ENCODE measurements at places on chromosomes 5 and 9.

DNA sequence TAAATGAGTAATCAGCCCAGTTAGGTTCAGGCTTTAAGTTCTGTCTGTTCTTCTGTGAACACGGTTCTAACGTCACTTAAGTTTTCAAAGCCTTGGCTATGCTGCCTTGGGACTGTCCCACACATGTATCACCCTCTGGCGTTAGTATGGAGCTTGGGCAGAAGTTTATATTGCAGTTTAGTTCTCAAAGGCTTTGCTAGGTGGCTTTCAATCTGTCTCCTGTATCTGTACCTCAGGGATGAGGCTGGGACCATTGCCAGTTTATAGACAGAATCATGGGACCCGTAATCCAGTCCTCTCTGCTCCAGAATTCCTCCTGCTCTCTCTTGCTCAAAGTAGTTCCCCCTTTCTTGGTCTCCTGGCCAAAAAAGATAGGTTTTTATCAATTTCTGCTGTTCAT is 12.1 kb downstream of the C9orf40 start:
- no peak overlapping the region for H3K4me3 ChIP-seq
- no peaks in the 10 kb centered on the region for H3K4me1 ChIP-seq
- no peaks in the 10 kb centered on the region for H3K36me3 ChIP-seq
- no peak for DNase-seq
- H3K27ac ChIP-seq: no peak overlapping the region

GRCh38 chr5:151052836-151053235 is 28.0 kb downstream of the TNIP1 start:
- no peak overlapping the region for H3K4me3 ChIP-seq
- peaks cover 84% of the 10 kb centered on the region for H3K36me3 ChIP-seq
- no peaks in the 10 kb centered on the region for H3K27me3 ChIP-seq
- H3K4me1 ChIP-seq: no peaks in the 10 kb centered on the region

- H3K36me3 ChIP-seq: no peaks in the 10 kb centered on the region
- H3K4me1 ChIP-seq: no peaks in the 10 kb centered on the region
- peak; percentile 56 for DNase-seq
Measured at GRCh38 chr5:171801-172331, 19.4 kb upstream of the LRRC14B start.

DNA sequence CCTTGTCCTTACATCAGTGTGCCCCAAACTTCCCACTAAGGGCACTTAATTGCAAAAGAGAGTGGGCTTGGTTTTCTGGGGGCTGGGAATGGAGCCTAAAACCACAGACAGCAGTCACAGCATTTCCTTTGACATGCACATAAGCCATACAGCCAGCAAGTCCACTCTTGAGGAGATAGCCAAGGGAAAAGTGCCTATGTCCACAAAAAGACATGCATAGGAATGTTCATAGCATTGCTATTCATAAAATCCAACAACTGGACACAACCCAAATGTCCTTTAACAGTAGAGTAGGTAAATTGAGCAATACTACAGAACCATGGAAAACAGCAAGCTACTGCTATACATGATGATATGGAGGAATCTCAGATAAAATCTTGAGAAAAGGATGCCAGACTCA is 11.7 kb upstream of the FAT2 start:
- no peaks in the 10 kb centered on the region for H3K4me1 ChIP-seq
- H3K27me3 ChIP-seq: no peaks in the 10 kb centered on the region
- no peak overlapping the region for H3K27ac ChIP-seq

DNA sequence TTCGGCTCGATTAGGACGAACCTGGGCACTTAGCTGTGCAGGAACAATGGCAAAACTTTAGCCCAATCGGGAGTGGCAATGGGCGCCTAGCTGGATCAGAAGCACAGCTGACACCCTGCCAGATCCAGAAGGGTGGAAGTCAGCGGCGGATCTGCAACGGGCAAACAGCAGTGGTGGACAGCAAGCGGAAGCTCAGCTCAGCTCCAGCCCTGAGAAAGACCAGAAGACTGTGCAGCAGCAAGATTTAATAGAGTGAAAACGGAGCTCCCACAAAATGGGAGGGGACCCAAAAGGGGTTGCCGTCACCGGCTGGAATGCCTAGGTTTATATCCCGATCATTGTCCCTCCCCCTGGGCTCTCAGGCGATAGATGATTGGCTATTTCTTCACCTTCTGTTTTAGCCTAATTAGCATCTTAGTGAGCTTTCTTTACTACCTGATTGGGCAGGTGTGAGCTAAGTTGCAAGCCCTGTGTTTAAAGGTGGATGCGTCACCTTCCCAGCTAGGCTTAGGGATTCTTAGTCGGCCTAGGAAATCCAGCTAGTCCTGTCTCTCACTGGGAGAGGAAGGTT is 1237.9 kb downstream of the CDH12 start:
- no peaks in the 10 kb centered on the region for H3K4me1 ChIP-seq
- H3K36me3 ChIP-seq: no peaks in the 10 kb centered on the region
- no peak overlapping the region for H3K4me3 ChIP-seq

DNA sequence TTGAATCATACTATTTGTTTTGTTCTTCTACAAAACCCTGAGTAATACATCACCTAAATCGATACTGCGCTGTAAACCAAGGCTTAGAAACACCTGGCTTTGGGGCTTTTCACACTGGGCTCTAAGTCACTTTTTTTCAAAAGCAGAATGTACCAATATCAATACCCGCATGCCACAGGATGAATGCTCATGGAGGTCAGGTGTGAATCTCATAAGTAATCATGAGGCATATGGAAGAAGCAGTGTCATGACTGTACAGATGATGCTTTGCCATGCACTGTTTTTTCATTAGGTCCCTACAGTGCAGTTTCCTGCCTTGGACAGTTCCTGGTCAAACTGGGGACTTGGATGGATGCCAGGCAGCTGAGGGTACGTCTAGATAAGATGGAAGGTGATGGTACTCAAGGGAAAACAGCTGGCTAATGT is 49.0 kb upstream of the ATG10 start:
- H3K36me3 ChIP-seq: no peaks in the 10 kb centered on the region
- H3K27me3 ChIP-seq: no peaks in the 10 kb centered on the region
- DNase-seq: no peak

DNA sequence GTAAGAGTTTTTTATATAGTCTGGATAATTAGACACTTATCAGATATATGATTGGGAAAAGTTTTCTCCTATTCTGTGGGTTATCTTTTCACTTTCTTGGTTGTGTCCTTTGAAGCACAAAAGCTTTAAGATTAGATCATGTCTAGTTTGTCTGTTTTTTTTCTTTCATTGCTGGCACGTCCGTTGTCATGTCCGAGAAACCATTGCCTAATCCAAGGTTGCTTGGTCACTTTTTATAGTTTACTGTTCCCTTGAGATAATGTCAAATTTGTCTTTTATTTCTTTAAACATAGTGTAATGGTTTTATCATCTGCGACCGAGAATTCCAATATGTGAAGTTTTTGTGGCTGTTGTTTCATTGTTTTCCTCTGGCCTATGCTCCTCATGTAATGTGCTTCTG is 28.8 kb downstream of the GARNL3 start:
- H3K36me3 ChIP-seq: no peaks in the 10 kb centered on the region
- no peaks in the 10 kb centered on the region for H3K27me3 ChIP-seq
- no peak for DNase-seq

DNA sequence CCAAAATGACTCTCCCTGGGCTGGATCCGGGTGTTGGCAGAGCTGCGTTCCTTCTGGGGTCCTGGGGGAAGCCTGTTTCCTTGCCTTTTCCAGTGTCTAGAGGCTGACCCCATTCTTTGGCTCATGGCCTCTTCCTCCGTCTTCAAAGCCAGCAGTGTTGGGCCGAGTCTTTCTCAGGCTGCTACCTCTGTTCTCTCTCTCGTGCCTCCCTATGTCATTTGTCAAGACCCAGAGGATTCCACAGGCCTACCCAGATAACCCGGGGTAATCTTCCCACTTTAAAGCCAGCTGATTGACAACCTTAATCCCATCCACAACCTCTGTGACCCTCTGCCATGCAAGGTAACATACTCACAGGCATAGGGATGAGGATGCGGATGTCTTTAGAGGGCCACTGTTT is 55.0 kb upstream of the KCNMB1 start:
- no peaks in the 10 kb centered on the region for H3K27me3 ChIP-seq
- no peaks in the 10 kb centered on the region for H3K4me1 ChIP-seq
- no peak overlapping the region for H3K27ac ChIP-seq
- H3K4me3 ChIP-seq: no peak overlapping the region
- H3K36me3 ChIP-seq: no peaks in the 10 kb centered on the region
- no peak for DNase-seq

- H3K4me1 ChIP-seq: no peaks in the 10 kb centered on the region
- H3K27me3 ChIP-seq: no peaks in the 10 kb centered on the region
- no peak overlapping the region for H3K27ac ChIP-seq
- H3K4me3 ChIP-seq: no peak overlapping the region
- H3K36me3 ChIP-seq: no peaks in the 10 kb centered on the region
Measured at GRCh38 chr5:133848341-133848811, 120.0 kb downstream of the C5orf15 start.

DNA sequence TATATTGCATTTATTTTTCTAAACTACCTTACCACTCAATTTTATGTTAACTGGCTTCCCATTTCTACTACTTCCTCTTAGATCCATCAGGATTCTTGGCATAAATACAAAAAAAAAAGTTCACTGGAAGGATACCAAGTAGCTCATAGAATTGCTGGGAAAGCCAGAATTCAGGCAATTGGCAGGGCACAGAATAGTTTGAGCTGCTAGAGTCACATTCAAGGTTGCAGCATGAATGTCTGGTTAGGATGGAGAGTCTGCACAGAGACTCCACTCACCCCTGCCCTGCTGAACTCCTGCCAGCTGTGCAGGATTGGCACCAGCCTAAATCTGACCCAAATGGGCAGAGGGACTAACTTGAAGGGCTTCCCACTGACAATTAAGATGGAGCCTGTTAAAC is 4.9 kb upstream of the AMACR start:
- H3K4me3 ChIP-seq: no peak overlapping the region
- DNase-seq: no peak
- no peaks in the 10 kb centered on the region for H3K36me3 ChIP-seq
- no peak overlapping the region for H3K27ac ChIP-seq

GRCh38 chr9:111456529-111456928 is 27.7 kb downstream of the ECPAS start:
- H3K27ac ChIP-seq: no peak overlapping the region
- no peaks in the 10 kb centered on the region for H3K27me3 ChIP-seq
- no peaks in the 10 kb centered on the region for H3K36me3 ChIP-seq
- no peak for DNase-seq

DNA sequence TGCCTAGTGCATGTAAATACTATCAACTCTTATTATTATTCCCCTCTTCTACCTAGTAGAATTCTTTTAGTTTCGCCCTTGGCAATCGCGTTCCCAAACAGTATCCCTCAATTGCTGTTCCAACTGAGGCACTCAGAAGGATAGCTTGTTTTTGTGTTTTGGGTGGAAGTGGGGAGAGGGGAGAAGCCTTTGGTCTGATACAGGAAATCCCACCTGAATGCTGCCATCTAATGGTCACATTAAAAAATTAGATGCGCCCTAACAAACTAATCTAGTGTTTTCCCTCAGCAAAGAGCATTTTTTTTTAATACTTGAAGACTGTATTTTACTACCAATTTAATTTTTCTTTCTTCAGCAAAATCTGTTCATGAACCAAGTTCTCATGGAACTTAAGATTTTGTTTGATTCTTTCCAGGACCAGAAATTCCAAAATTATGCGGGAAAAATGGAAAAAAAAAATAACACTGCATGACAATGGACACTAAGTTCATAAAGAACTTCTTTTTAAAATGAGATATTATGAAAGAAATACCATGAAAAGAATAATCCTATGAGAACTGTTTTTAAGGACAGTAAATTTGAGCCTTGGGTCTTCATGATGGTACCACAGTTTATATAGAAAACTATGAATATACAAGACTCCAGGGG is 22.2 kb upstream of the GLDC start:
- H3K27ac ChIP-seq: no peak overlapping the region
- H3K27me3 ChIP-seq: no peaks in the 10 kb centered on the region
- no peak overlapping the region for H3K4me3 ChIP-seq
- no peaks in the 10 kb centered on the region for H3K4me1 ChIP-seq
- no peak for DNase-seq
- H3K36me3 ChIP-seq: no peaks in the 10 kb centered on the region

GRCh38 chr9:79551994-79552393 is 19.8 kb upstream of the TLE4 start:
- H3K36me3 ChIP-seq: no peaks in the 10 kb centered on the region
- H3K27me3 ChIP-seq: no peaks in the 10 kb centered on the region
- no peak overlapping the region for H3K4me3 ChIP-seq
- DNase-seq: no peak
- H3K4me1 ChIP-seq: no peaks in the 10 kb centered on the region
- H3K27ac ChIP-seq: no peak overlapping the region

GRCh38 chr5:118592229-118593002 is 395.9 kb downstream of the DTWD2 start:
- no peaks in the 10 kb centered on the region for H3K4me1 ChIP-seq
- no peaks in the 10 kb centered on the region for H3K27me3 ChIP-seq
- H3K27ac ChIP-seq: no peak overlapping the region
- no peaks in the 10 kb centered on the region for H3K36me3 ChIP-seq
- no peak for DNase-seq

DNA sequence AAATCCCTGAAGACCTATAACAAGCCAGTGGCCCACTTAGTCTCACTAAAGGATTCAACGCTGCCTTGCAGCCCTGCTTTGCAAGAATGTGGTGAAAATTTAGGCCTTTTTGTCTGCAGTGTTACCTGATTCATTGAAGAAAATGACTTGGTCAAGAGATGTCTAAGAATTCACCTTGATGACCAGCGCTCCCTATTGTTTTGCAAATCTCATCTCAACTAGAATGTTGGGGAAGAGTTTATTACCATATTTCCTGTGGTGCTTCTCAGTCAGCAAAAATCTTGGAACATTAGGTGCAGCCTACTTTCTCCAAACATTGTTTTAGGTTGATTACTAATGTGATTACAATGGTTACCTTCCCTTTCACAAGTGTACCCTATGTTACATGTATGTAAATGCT is 53.5 kb downstream of the PLK2 start:
- no peaks in the 10 kb centered on the region for H3K27me3 ChIP-seq
- H3K4me3 ChIP-seq: no peak overlapping the region
- H3K36me3 ChIP-seq: no peaks in the 10 kb centered on the region
- no peak for DNase-seq
- H3K4me1 ChIP-seq: no peaks in the 10 kb centered on the region
- H3K27ac ChIP-seq: no peak overlapping the region

- H3K4me1 ChIP-seq: no peaks in the 10 kb centered on the region
- no peaks in the 10 kb centered on the region for H3K36me3 ChIP-seq
- no peak overlapping the region for H3K27ac ChIP-seq
- H3K27me3 ChIP-seq: no peaks in the 10 kb centered on the region
- no peak for DNase-seq
- H3K4me3 ChIP-seq: no peak overlapping the region
Measured at GRCh38 chr5:116145416-116145815, 60.6 kb downstream of the COMMD10 start.

Measured in tibial artery (tissue), 4 donors.